Fibroblast of villous mesenchyme (primary cell): ENCODE measurements at places on chromosomes 12 and 14.

DNA sequence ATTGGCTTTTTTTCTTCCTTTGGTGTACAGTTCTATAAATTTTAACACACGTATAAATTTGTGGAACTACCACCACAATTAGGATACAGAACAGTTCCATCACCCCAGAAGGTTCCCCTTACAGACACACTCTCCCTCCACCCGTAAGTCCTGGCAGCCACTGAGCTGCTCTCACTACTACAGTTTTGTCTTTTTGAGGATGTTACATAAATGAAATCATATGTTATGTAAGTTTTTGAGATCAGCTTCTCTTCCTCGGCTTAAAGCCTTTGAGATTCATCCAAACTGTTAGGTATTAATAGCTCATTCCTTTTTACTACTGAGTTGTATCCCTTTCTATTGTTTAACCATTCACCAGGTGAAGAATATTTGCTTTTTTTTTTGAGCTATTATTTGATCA is 74.3 kb upstream of the SLC24A4 start:
- no peak for DNase-seq

GRCh38 chr14:55221186-55221585 is 29.8 kb upstream of the DLGAP5 start:
- peak; percentile 66 for DNase-seq

- DNase-seq = no peak
These were observed 5.1 kb downstream of the LMBR1L start for GRCh38 chr12:49105504-49106084.

- peak; percentile 52 for DNase-seq
These were observed 36.2 kb upstream of the MEG3 start for GRCh38 chr14:100789460-100790417.

GRCh38 chr12:120639771-120640721 is at the start of gene CABP1:
Gene CABP1 (plus strand): TSS chr12:120640626. CDS start chr12:120640686, 60 bp downstream.
- DNase-seq = no peak

DNA sequence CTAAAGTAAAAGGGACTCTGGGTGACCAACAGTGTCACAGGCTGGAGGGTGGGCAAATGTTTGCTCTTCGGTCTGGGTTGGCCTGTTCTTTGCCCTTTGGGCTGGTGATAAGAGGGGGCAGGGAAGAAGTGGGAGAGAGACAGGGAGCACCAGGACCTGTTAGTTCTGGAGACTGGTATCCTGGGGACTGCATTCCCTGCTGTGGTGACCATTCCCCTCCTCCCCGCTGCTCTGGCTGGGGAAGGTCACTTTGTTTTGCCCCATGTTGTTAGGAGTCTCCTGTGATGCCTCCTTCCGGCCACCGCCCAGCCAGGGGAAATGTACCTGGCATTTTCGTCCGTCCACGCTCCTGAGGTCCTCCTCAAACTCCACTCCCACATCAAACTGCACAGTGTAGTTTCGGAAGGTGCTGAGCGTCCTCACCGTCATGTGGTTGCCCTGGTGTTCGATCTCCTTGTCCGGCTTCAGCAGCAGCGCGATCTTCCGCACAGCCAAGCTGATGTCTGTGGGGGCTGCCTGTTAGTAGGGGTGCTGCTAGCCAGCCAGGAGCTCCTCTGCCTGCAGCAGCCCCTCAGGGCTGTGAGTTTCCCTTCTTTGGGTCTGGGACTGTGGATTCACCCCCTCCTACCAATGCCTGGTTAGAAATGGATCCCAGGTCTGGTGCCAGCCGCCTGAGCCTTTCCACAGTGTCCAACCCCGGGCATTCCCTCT is 618 bp downstream of the RBP5 start:
- no peak for DNase-seq

DNA sequence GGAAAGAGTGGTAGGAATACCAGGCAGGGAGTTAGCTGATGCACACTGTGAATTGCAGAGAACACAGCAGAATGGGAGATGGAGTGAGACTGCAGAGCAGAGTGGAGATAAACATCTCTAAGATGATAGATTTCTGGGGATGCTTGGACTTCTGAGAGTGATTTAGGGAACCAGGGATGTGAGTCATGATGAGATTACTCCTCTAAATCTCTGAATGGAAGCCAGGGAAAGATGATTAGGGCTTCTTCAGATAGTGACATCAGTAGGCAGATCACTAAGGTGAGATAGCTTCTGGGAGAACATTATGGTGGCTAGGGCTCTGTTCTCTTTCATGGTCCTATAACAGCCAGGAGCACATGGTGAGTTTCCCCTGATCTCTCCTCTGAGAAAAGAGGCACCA is 501.5 kb upstream of the USP15 start:
- DNase-seq = peak; percentile 13

DNA sequence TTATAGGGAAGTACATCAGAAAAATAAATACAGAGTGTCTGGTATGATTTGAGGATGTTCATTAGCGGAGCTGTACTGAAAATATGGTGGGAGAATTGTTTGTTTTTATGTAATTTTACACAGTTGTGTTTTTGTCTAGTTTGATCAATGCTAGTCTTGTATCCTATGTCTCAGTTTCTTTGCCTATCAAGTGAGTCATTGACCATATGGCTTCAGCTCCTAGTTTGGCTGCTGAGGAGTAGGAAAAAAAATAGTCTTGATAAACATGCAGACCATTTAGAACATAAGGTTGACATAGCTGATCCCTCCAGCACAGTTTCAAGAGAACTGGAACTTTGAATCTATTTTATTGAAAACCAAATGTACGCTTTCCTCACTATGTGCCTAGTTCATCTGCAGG is 1292.1 kb upstream of the FLRT2 start:
- peak; percentile 13 for DNase-seq

GRCh38 chr14:31180299-31181051 is 27.1 kb downstream of the HECTD1 start:
- no peak for DNase-seq

DNA sequence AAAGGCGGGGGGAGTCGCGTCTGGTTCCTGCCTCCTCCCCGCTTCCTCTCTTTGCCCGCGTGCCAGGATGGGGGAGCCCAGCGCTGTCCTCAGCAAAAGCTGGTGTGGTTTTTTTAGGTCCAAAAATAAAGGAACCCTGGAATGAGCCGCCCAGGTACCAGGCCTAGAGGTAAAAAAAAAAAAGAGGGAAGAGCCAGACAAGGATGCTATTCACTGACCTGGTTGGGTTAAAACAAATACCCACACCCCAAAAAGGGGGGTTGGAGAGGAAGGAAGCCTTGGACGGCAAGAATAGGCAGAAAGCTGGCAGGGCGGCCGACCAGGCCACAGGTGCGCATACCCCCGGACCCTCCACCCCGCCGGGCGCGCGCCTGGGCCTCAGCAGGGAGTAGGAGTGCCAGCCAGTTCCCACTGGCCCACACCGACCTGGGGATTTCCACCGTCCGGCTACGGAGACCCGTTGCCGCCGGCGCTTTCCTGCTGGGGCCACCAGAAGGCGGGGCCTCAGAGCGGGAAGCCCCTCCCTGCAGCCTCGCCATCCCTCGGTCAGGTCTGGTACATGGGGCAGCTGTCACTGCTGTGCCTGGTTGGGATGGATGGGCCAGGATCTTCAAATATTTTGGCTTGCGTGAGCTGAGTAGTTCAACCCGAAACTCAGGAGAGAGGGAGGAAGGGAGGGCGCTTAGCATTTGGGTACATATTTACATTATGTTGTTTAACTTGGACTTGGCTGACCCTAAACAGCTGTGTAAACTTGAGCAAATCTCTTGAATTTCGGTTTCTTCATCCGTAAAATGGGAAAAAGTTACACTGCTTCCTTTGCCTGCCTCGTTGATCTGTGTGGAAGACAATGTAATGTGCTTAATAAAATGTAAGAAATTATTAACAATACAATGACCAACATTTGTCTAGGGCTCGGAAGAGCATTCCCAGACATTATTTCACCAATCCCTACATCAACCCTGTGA is 5.4 kb upstream of the IRF2BPL start:
- DNase-seq = peak; percentile 96

GRCh38 chr12:44626883-44627282 is 249.2 kb downstream of the NELL2 start:
- no peak for DNase-seq
